ENCODE measurements at places on chromosomes 1 and 21.

- DNase-seq: no peak
These were observed 57.6 kb downstream of the PEX14 start for GRCh38 chr1:10532362-10532761.

DNA sequence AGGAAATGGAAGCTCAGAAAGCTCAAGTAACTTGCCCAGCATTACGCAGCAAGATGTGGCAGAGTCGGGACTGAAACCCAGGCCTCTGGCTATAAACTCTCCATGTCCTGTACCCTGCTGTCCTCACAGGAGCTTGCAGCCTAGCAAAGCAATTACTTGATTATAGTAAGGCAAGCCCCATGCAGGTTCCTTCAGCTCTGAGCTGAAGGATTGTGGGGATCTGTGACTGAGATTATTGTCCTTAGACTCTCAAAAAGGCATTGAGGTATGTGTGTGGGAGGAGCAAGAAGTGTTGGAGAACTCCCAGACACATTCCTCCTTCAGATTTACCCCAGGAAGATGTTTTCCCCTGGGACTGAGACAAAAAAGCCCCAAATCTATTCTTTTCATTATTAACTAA is 124.0 kb upstream of the SPATA6 start:
- DNase-seq: no peak

DNA sequence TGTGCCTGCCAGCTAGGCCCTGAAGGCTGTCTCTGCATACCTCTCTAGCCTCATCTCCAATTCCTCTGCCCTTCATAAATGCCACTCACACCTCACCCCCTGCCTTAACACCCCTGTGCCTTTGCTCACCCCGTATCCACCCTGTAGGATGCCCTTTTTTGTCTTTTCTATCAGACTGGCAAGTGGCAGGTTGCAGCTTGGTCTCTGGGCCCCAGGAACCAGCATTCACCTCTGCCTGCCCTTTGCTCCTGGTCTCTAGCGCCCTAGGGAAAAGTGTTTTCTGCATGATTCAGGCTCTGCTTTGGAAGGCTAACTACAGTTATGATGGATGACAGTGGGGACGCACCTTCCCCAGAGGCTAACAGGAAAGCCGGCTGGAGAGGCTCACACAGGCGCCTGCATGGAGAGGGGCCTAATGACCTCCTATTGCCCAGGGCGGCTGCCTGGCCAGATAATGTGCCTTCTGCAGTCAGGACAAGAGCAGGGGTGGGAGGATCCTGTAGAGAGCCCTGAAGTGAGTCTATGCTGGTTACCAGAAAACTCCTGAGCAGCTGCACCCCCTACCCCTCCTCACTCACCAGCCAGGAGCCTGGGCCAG is 11.2 kb downstream of the KANK4 start:
- DNase-seq: no peak

DNA sequence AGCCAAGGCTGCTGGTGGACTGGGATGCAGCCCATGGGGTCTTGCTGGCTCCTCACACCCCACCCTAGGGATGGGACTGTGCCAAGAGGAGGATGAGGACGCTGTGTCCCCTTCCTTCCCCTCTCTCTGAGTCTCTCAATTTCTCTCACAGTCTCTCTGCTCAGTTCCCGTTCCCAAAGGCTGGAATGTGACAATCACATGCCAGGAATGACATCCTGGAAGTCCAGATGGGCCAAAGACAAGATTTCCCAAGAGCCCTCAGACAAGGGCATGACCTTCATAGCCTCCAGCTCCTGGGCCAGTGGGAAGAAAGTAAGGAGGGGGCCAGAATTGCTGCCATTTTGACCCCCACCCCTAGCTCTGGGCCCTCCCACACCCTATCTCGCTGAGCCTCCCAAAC is 7.6 kb upstream of the CDCP2 start:
- no peak for DNase-seq

- no peak for DNase-seq
These were observed 11.7 kb downstream of the BPNT1 start for GRCh38 chr1:220077887-220078286.

DNA sequence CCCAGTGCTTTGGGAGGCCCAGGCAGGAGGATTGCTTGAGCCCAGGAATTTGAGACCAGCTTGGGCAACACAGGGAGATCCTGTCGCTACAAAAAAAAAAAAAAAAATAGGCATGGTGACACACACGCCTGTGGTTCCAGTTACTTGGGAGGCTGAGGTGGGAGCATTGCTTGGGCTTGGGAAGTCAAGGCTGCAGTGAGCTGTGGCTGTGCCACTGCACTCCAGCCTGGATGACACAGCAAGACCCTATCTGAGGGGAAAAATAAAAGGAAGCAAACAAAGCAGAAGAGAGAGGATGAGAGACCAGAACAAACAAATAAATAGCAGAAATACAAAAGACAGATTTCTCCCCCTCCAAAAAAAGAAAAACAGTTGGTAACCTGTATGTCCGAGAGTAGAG is 34.0 kb downstream of the MTF2 start:
- no peak for DNase-seq

GRCh38 chr1:224880593-224881307 is 48.7 kb upstream of the DNAH14 start:
- no peak for DNase-seq

DNA sequence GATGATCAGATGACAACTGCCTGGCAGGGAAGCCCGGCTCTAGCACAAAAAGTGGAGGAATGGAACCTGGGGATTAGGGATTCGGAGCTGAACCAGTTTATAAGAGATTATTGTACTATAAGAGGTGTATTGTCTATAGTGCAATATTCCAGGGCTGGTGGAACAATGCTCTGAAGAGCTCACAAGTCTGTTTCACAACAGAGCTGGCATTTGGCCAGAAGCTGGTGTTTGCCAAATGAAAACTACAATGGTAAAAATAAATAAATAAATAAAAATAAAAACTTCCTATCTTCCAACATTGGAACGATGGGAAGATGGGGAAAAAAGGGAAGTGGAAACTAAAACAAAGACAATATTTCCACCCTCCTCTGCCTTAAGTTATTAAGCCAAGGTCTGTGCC is 73.5 kb downstream of the CHODL start:
- no peak for DNase-seq

DNA sequence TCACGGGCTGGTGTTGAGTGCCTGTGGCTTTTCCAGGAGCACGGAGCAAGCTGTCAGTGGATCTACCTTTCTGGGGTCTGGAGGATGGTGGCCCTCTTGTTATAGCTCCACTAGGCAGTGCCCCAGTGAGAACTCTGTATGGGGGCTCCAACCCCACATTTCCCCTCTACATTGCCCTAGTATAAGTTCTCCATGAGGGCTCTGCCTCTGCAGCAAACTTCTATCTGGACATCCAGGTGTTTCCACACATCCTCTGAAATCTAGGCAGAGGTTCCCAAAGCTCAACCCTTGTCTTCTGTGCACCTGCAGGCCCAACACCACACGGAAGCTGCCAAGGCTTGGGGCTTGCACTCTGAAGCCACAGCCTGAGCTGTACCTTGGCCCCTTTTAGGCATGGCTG is 157.3 kb downstream of the MRPL39 start:
- DNase-seq: no peak

DNA sequence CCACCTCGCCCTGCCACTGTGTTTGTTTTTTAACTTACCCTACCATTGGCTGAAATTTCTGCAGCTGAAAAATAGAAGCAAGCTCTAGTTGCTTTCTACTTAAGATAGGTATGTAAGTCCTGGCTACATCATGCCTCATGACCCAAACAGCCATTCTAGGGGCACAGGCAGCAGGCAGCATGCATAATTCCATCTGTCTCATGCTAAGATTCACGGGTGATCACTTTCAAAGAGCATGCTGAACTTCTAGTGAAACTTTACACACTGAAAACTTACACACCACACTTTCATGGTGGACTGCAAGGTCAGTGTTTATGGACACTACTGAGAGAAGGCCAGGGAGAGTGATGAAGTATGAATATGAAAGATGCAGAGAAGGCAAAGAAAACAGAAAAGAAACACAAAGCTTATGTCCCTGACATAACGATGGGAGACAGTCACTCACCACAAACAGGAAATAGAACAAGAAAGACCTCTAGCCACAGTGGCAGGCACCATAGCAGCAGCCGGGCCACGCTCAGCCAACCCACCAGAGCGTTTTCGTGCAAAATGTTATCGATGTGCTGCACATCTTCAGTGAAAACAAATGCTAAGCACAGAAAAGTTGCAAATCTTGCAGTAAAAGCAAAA is 102.3 kb upstream of the TIAM1 start:
- DNase-seq: no peak

GRCh38 chr1:47906009-47906432 is 91.2 kb downstream of the TRABD2B start:
- DNase-seq: no peak

DNA sequence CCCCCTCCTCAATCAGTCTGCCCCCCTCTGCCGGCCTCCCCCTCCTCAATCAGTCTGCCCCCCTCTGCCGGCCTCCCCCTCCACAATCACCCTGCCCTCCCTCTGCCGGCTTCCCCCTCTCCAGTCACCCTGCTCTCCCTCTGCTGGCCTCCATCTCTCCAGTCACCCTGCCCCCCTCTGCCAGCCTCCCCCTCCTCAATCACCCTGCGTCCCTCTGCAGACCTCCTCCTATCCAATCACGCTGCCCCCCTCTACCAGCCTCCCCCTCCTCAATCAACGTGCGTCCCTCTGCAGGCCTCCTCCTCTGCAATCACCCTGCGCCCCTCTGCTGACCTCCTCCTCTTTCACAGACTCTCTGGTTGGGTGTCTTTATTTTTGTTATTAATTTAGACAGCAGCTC is 11.5 kb upstream of the C1orf198 start:
- no peak for DNase-seq

DNA sequence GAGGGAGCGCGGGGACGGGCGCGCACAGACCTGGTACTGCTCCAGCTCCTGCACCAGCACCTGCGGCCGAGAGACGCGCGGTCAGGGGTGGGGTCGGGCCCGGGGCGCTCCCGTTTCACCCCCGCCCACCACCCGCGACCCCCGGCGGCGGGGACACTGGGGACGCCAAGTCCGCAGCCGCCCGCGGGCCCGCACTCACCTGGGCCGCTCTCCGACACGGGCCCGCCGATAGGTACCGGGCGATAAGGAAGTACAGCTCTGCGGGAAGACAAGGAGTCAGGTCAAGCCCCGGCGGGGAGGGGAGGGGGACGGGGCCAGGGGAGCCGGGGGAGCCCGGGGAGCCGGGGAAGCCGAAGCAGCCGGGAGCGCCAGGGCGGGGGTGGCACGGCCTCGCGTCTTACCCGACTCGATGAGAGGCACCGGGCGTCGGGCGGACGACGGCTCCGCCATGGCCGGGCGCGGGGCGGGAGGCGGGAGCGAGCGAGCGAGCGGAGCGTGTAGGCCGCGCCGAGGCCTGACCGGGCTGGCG is 326 bp downstream of the BRWD1 start:
- no peak for DNase-seq

GRCh38 chr1:59415881-59416280 is 119.0 kb downstream of the FGGY start:
- DNase-seq: no peak

- DNase-seq: peak; percentile 5
These were observed at the start of gene CNIH3 for GRCh38 chr1:224615861-224616755. CNIH3 (plus strand) TSS chr1:224616317; CDS start chr1:224617175, 858 bp downstream.

- no peak for DNase-seq
These were observed 22.6 kb upstream of the FCRL3 start for GRCh38 chr1:157723157-157723556.

- no peak for DNase-seq
These were observed 33.3 kb downstream of the KLHDC7A start for GRCh38 chr1:18513995-18514394.

- no peak for DNase-seq
These were observed 133.2 kb upstream of the ZC3H11B start for GRCh38 chr1:219746141-219746540.

DNA sequence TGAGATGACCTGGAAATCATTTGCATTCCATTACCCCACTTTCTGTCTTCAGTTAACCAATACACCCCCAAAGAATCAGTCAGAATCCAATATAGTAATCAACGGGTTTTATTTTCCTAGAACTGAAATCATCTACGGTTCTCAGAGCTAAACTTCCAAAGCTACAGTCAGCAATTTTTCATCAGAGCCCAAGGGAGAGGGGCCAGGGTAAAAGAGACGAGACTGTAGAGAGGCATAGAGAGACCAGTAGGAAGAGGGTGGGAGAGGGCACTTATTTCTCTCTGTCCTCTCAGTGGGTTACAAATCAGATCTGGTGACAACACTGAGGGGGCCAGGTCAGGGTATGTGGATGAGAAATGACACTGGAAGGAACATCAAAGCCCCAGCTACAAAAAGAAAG is 1.1 kb upstream of the MRPL24 start:
- DNase-seq: no peak

DNA sequence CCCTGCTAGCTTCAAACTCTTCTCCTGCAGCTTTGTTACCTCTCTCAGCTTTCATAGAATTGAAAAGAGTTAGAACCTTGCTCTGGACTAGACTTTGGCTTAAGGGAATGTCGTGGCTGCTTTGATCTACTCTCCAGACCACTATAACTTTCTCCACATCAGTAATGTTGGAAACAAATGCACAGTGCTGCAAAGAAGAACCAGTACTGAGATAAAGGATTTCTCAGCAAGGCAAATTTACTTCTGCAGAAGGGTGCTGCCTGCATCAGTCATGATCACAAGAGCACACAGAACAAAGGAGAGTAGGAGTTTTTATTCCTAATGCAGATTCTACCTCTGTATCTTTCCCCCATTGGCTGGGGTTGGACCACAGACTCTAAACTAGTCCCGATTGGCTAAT is 621.6 kb upstream of the CHRM3 start:
- DNase-seq: no peak

- DNase-seq: peak; percentile 20
These were observed at the start of gene GNG12 for GRCh38 chr1:67832737-67833601. GNG12 (minus strand) TSS chr1:67833467; CDS start chr1:67707686, 125,781 bp downstream.

DNA sequence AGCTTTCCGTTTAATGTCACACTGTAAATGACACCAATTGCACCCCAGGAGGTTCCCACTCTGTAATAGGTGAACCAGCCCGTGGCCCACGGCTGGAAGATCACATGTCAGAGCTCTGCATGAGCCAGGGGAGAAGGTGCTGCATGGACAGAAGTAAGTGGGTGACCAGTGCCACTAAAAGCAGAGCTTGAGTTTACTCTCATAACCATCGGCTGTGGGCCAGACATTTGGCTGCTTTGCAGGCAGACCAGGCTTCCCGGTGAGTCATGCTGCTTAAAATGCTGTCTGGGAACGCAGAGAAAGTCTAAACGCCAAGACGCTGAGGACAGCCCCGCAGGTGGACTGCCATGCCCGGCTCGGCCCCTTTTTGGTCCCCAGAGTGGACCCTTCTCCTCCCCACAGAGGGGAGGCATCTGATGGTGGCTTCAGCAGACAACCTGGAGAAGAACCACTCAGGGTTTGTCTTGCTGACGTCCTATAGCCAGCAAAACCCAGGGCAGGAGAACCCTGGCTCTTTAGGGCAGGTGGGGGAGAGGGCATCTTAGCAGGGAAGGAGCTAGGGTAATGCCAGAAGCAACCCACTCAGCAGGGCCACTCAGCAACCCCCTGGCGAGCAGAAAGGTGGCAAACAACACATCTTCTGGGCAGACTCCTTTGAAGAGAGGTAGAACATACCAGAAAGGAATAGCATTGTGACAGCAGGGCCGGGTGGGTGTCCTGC is 7.3 kb downstream of the KIAA2013 start:
- no peak for DNase-seq

GRCh38 chr1:12654004-12654567 is 10.2 kb downstream of the AADACL4 start:
- DNase-seq: no peak

- no peak for DNase-seq
These were observed 2.4 kb upstream of the THEM5 start for GRCh38 chr1:151855933-151856332.

- DNase-seq: no peak
These were observed 78.9 kb upstream of the CAMK1G start for GRCh38 chr1:209504571-209504970.

- DNase-seq: peak; percentile 36
These were observed 15.1 kb downstream of the THBS3 start for GRCh38 chr1:155192346-155193274.

Data from stimulated activated CD4-positive, alpha-beta T cell treated with anti-CD3 and anti-CD28 coated beads, Interleukin-4, amount 100 ng/mL, for 4 hours (primary cell).